ENCODE measurements at places on chromosomes 12 and 14.
A peak's percentile ranks its signal among the peaks of the same experiment; 100 is the strongest.

- DNase-seq = no peak
These were observed 8.0 kb upstream of the CERS5 start for GRCh38 chr12:50174971-50175715.

GRCh38 chr12:111494676-111495075, 89.0 kb downstream of the SH2B3 start:
- no peak for DNase-seq

DNA sequence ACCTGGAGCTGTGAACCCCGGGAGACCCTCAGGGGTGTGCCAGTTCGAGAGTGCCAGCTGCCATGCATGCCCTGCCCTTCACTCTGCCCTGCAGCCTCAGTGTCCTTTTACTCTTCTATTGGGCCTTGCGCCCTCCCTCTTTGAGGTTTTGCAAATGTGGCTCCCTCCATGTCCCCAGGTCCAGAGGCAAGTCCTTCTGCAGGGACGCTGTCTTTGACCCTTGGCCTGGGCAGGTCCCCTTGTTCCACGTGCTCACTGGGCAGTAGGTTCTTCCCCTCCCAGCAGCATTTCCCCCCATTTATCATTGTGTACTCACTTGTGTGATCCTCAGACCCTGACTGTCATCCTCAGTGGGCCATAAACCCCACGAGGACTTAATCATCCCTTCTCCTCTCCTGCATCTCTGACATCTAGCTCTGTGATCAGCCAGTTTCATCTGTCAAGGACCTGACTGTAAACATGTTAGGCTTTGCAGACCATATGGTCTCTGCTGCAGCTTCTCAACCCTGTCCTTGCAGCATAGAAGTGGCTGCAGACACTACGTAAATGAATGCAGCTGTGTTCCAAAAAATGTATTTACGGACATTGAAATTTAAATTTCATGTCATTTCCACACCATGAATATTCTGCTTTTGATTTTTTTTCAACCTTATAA, 36.6 kb downstream of the TSPAN9 start:
- no peak for DNase-seq

DNA sequence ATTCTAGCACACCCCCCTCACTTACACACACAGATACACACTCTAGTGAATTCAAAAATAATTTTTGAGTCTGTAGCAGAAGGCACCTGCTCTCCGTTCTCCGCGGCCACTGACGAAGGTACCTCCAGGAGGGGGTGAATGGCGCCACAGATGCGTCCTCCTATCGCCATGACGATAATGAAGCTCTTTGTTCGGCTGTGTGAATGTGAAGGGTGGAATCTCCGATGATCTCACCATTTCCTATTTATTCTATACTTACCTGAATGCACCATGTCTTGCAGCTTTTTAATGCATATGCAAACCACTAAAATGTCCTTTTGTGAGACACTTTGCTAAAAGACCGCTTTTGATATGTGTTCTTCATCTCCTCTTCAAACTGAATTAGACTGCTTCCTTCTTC, 162.7 kb downstream of the EGLN3 start:
- DNase-seq = no peak

DNA sequence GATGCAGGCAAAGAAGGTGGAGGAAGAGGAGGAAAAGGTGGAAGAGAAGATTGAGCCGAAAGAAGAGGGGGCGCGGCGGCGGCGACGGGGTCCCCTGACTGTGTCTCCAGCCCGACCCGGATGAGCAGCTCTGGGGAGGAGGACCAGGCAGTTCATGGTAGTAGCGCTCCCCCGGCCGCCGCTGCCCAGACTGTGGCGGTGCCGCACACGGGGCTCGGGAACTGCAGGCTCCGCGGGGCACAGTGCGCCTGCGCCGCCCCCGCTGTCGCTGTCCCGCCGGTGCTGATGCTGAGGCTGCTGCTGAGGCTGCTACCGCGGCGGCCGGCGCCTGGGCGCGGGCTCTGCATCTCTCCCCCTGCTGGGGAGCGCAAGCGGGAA, at the start of gene KCNH5:
Gene KCNH5, minus strand, starts transcription at position 225 of the 378 bp plus-strand sequence. CDS start 272 bp downstream, outside the sequence.
- DNase-seq = peak; percentile 81

DNA sequence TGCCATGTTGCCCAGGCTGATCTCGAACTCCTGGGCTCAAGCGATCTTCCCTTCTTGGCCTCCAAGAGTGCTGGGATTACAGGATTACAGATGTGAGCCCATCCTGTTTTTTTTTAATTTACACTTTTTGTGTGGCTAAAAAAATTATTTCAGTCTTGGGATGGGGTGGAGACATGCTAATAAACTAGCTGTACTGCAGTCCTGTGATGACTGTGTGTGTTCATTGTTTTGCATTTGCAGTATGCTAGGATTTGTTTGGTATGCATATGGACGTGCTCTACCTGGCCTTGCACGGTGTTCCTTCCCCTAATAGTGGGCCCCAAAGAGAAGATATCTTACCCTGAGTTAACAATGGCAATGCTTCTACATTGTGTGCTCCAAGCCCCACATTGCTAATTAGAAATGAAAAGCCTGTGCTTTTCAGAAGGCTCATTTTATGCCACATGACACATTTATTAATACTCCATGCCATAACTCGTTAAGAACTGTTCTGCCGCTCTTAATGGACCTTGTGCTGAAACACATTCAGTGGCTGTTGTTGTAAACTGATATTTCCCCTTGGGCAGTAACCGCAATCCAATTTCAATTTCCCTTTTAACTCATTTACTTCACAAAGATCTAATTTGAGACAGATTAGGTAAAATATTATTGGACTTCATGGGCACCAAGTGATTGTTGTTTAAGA, 86.4 kb downstream of the SCN8A start:
- DNase-seq = no peak

- DNase-seq = no peak
These were observed 17.3 kb upstream of the KLHL42 start for GRCh38 chr12:27762757-27763156.

DNA sequence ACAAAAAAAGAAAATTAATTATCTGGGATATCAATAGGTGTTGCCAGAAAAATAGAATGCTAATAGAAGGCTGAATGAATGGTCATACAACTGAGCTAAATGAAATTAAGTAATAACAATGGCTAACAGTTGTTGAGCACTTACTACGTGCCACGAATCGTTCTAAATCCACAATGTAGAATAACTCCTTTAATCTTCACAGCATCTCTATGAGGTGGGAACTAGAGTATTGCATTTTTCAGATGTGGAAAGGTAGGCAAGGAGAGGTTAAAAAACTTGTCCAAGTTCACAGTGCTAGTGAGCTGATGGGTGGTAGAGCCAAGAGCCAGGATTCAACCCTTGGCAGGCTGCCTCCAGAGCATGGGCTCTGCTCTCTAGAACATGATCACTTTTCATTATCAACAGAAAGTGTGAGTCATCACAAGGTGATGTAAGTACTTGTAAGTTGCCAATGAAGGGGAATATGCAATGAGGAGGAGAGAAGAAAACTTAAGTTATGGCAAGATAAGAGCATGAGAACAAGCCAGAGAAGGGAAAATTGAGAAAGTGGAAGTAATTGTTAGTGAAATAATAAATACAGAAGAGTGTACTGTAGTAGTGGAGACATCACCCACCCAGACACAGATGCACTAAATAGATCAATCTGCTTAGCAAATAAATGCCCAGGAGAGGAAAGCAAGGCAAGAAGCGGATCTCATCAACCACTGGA, 122.1 kb downstream of the PRKD1 start:
- no peak for DNase-seq

DNA sequence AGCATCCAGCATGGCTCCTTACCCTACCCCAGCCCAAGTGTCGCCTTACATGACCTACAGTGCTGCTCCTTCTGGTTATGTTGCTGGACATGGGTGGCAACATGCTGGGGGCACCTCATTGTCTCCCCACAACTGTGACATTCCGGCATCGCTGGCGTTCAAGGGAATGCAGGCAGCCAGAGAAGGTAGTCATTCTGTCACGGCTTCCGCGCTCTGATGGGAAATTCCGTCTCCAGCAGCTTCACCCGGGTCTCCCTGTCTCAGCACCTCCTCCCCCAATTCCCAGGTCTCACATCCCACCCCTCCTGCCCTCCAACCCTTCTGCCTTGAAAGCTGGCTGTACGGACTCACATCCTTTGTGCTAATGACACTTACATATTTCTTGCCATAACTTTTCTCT, 14.6 kb downstream of the PAX9 start:
- no peak for DNase-seq

DNA sequence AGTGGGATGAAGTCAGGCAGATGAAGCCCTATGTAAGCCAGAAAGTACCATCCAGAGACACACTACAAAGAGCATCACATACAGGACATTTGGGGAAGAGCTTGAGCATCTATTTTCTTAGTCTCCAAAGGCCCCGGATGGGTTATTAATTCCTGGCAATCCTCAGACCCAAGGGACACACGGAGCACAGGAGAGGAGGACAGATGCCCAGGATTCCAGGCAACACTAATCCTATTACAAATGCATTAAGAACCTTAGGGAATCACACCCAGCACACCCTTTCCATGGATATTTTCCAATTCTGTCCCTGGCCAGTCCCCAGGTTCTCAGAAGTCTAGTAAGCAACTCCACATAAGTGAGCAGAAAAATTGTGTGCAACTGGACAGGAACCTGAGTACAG, 65.9 kb downstream of the CMKLR1 start:
- no peak for DNase-seq

- no peak for DNase-seq
These were observed 28.6 kb downstream of the EML1 start for GRCh38 chr14:99821519-99822508.

GRCh38 chr14:87181288-87181687, 811.7 kb downstream of the GALC start:
- DNase-seq = no peak

GRCh38 chr14:68392393-68393141, 400.3 kb downstream of the ZFP36L1 start:
- no peak for DNase-seq

DNA sequence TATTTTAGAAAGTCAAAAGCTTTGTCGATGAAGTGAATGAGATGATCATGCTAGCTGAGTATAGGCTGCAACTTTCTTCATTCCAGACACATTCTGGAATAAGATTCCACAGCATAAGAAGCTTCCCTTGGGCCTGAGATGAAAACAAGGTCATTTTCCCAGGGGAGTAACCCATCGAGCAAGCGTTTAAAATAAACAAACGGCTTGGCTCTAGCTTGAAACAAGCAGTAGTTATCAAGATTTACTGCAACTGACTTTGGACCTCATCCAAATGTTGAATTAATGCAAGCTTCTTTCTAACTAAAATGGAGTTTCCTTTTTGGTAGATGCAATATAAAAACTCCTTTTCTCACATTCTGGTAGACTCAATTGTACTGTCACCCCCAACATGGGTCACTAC, 23.0 kb downstream of the KCNJ8 start:
- no peak for DNase-seq

DNA sequence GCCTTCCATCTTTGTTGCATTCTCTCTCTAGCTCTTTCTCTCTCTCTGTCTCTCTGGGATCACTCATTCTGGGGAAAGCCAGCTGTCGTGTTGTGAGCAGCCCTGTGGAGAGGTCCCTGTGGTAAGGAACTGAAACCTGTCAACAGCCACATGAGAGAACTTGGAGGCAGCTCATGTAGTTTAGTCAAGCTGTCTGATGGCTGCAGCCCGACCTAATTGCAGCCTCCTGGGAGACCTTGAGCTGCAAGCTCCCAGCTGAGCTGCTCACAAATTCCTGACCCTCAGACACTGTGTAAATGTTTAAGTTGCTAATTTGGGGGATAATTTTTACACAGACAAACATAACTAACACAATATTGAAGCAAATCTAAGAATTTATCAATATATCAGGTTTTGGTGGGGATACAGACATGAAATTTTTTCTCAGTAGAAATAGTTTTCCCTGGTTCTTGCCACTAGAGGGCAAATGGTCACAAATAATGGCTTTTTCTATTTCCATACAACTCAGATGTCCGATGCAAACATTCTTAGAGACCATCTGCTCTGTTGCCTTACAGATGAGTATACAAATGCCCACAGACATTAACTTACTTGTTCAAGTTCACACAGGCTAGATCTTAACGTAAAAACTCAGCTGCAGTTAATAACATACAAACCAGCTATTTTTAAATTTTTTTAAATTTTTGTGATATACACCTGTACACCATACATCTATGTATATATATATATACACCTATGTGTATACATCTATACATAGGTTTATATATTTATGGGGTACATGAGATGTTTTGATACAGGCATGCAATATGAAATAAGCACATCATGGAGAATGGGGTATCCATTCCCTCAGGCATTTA, 15.5 kb upstream of the KRR1 start:
- peak; percentile 76 for DNase-seq

DNA sequence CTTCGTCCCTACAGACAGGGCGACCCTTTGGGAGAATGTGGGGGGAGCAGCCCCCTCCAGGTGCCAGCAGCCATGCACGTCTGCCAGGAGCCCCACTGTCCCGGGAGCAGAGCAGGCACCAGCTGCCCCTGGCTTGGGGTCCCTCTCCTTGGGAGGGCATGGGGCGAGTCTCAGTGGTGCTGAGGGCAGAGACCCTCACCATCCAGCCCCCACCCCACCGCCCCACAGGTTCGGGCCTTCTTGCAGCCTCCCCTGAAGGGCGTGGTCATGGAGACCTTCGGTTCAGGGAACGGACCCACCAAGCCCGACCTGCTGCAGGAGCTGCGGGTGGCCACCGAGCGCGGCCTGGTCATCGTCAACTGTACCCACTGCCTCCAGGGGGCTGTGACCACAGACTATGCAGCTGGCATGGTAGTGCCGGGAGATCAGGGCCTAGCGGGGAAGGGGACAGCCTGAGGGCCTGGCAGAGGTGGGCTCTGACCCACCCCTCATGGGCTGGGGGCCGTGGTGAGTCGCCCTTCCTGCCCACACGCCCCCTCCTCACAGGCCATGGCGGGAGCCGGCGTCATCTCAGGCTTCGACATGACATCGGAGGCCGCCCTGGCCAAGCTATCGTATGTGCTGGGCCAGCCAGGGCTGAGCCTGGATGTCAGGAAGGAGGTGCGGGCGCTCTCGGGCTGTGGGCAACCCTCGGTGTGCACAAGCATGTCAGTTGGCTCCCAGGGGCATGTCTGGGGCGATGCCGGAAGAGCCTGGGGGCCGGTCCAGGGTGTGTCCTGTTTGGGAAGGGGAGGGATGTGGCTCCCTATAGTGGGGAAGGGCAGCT, 18.8 kb downstream of the ASPG start:
- DNase-seq = peak; percentile 10

GRCh38 chr12:78395961-78396360, 468.6 kb upstream of the SYT1 start:
- DNase-seq = no peak

GRCh38 chr12:130977743-130978095, 24.0 kb downstream of the ADGRD1 start:
- DNase-seq = no peak

GRCh38 chr14:75711105-75711795, 50.2 kb downstream of the TTLL5 start:
- peak; percentile 39 for DNase-seq

- DNase-seq = no peak
These were observed 36.3 kb upstream of the BBS10 start for GRCh38 chr12:76384560-76384959.

DNA sequence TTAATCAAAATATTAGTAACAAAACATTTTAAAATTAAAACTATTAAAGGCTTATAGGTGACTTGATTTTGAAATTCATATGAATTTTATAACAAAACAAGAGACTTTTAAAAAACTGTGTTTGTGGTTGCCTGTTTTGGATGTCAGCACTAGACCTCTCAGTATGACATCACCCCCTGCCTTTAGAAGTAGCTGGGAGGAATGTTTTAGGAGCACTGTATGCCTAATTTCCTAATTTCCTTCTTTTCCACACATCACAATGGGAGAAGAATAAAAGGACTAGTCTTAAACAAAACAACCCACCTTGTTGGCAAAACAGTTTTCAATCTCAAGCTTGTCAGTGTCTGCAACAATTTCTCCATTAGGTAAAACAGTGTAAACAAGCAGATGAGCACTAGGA, 48.1 kb upstream of the PZP start:
- DNase-seq = no peak

- DNase-seq = no peak
These were observed 57.8 kb downstream of the TTC8 start for GRCh38 chr14:88882236-88882635.

- DNase-seq = no peak
These were observed 93.7 kb downstream of the VCPKMT start for GRCh38 chr14:50022661-50023060.
